Kidney (tissue), 22 donors: ENCODE measurements at places on chromosomes 5 and 9.
A peak's percentile ranks its signal among the peaks of the same experiment; 100 is the strongest.

DNA sequence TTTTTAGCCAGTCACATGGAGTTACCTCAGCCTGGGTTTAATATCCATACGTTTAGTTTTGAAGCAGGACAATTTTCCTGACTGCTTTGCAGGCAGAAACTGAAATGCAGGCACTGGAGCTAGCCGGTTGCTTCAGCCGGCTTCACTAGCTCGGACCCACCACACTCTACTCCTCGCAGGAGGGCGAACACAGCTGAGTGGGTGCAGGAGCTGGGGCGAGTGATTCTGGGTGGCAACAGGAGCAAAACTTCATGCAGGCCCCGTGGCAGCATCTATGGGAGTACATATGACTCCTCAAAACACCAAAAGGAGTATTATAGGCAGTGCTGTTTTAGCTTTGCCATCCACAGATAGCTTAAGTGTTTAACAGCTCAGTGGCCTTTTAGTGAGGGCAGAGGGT, 1211.8 kb upstream of the NUDT12 start:
- no peak for DNase-seq

DNA sequence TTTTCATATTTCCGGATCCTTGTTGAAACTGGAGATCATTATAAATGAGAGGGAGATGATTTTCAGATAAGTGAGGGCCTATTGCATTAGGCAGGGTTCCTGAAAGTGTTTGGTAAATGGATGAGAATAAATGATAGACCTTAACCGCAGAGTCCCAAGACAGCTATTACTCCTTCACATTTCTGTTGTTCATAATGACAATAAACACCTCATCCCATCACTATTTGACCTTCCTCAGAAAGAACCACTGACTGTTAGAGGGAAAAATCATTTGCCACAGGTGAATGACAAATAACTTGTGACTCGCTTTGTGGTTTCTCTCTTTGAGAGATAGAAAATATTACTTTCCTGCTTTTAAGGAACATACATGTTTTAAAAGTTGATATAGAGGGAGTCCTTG, 47.3 kb upstream of the TRMT10B start:
- DNase-seq = no peak

DNA sequence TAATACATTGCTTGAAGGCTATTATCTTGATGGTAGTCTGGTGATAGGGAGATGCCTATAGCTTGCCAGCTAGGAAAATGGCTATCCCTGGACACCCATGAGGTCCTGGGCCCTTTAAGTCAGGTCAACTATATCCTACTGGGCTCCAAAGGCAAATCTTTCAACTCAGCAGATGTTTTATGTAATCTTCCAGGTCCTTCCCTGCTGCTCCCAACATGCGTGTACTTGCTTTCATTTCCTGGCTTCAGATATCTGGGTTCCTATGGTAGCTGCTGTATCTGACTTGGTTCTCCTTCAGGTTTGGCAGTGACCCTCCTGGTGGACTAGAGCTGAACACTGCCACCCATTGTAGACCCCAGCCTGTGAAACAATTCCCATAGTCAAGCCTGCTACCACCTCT, 32.4 kb upstream of the GAS1 start:
- no peak for DNase-seq

- no peak for DNase-seq
Measured at GRCh38 chr9:124273427-124274160, 15.8 kb downstream of the NEK6 start.

DNA sequence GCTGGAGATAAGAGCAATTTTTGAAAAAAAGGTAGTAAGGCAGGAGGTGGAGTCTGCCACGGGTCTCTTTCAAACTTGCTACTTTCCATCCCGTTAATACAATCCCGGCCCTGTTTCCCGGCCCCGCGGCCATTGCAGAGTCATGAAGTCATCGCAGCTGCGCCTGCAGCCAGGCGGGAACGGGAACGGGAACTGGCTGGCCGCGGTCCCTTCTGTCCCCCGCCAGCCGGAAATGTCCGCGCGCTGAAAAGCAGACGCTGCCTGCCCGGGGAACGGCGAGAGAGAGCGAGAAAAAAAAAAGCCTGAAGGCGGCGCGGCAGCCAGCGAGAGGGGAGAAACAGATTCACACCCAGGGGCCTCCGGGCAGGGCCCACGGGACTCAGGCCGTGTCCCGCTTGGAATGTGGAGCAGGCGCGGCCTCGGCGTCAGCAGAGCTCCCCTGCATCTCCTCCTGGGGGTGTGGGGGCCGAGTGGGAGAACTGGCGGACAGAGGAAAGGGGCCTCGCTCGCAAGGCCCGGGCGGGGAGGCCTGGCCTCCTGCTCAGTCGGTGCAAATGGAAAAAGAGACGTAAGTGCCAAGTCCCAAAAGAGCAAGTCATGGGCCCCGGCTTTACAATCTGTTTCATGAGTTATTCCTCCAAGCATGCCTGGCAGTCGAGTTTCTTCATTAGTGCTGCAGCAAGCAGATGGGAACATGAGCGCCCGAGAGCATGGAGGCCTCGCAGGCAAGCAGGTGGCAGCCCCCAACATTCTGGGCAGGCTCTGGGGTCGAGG, 201.2 kb upstream of the GAS1 start:
- peak; percentile 86 for DNase-seq

- DNase-seq = no peak
Measured at GRCh38 chr5:13814301-13814700, 130.2 kb downstream of the DNAH5 start.

DNA sequence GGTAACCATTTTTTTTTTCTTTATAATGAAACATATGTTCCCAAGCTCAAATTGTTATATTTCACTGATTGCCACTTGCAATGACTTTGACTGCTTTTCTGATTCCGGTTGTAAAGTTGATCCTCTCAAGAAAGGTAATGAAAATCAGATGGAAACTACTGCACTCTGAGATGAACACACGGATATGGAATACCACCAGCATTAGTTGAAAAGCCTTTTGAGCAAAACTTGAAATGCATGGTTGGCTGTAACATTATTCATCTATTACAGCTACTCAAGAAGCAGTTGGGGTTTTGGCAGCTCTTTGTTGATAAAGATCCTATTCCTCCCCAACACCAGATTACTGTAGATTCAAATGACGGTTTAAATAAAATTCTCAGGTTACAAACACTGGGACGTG, 591.6 kb upstream of the DMAC1 start:
- DNase-seq = no peak
